Right cardiac atrium (tissue), 5 donors: ENCODE measurements at places on chromosomes 5 and 9. TPM values are rescaled to one million over a fixed set of nuclear protein-coding genes. Genes with fewer than 3 reads are reported as not detected.
A peak's percentile ranks its signal among the peaks of the same experiment; 100 is the strongest.

GRCh38 chr5:135890296-135890695 is 5.3 kb downstream of the IL9 start:
- peak; percentile 60 for DNase-seq

DNA sequence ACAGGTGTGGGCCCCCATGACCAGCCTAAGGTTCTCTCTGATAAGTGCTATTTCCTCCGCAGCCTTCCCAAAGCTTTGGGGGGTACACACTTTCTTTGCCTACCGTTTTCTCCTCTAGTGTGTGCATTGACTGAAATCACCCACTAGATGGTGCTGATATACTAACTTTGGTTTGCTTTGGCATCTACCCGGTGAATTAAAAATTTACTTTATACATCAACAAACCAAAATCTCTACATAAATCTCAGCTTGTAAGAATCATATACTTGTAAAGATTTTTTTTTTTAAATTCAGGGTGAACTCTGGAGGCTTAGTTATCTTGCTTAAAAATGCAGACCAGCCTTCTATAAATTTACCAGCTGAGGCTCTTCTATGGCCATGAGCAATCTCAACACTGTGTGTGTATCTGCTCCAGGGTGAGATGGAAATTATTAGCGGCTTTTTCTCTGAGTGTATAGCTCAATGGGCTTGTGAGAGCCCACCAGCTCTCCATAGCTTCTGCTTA is 475.7 kb upstream of the TNC start:
- DNase-seq = no peak

GRCh38 chr5:159212657-159213462 is 3.5 kb upstream of the RNF145 start:
- no peak for DNase-seq

GRCh38 chr5:142149363-142149762 is 40.8 kb downstream of the NDFIP1 start:
- no peak for DNase-seq

GPR151 gene
- total RNA-seq = not detected

GRCh38 chr5:65102371-65102975 is 333.7 kb downstream of the CWC27 start:
- no peak for DNase-seq

DNA sequence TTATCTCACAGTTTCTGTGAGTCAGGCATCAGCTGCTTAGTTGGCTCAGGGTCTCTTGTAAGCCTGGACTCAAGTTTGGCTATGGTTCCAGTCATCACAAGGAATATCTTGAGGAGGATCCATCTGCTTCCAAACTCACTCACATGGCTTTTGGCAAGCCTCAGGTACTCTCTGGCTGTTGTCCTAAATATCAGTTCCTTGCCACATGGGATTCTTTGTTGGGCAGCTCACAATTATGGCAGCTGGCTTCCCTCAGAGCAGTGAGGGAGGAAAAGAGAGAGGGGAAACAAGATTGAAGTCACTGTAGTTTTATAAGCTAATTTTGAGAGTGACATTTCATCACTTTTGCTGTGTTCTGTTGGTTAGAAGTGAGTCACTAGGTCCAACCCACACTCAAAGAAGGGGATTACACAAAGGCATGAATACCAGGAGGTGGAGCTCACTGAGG is 144.5 kb downstream of the GCNT1 start:
- DNase-seq = no peak

DNA sequence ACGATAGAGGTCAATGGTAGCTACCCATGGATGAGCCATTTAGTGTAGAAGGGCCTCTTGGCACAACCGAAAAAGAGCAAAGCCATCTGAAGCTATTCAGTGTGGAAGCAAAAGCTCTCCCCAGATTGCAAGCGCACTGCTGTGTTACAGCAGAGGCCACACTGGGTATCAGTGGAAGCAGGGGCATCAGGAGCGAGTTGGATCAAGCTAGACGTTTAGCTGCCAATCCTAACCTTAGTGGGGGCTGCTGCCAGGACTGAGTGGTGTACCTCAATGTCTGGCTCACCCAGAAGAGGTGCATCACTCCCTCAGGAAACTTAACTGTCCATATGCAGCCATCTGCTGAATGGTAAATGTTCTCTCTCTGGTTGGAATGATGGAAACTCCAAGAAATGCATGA is 44.5 kb downstream of the RAPGEF1 start:
- DNase-seq = no peak

GRCh38 chr9:129501771-129502319 is 119.1 kb downstream of the C9orf50 start:
- no peak for DNase-seq

- DNase-seq = no peak
These were observed 44.6 kb downstream of the BTNL9 start for GRCh38 chr5:181084621-181085195.

DNA sequence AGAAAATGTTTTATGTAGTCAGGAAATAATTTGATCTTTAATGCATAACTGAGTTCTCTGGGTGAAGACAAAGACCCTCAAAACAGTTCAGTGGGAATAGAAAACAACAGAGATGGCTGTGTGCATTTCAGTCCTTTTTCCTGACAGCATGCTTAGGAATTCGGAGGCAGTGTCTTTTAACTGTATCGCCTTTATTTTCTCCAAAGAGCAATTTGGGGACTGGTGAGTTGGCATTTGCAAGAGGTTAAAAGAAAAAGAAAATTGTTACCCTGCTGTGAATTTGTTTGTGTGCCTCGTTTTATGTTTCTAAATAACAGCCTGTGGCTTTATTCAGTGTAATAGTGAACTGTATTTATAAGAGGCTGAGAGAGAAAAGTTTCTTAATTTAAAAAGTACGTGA is 227.8 kb upstream of the DMAC1 start:
- no peak for DNase-seq

IL3 gene
- total RNA-seq = not detected

- DNase-seq = no peak
These were observed 126.1 kb downstream of the NPR3 start for GRCh38 chr5:32837211-32837610.

DNA sequence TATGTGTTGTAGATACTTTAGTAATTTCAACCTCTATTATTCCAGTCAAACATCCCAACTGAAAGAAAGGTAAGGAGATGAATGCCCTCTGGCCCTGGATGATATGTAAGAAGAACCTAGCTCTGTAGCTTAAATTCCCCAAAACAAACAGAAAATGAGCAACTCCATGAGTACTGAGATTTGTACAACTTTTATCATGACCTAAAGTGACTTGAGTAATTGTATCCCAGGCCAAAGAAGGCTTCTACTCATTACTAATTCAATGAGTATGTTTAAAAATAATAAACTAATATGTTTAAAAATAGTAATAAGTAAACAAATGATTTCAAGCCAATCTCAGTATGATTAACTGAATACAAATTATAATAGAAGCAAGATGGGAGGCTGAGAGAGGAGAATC is 414.0 kb upstream of the ACTBL2 start:
- DNase-seq = no peak

GRCh38 chr5:143258559-143259253 is 144.8 kb downstream of the NR3C1 start:
- no peak for DNase-seq

GRCh38 chr9:106312906-106313305 is 550.1 kb upstream of the ZNF462 start:
- no peak for DNase-seq

DNA sequence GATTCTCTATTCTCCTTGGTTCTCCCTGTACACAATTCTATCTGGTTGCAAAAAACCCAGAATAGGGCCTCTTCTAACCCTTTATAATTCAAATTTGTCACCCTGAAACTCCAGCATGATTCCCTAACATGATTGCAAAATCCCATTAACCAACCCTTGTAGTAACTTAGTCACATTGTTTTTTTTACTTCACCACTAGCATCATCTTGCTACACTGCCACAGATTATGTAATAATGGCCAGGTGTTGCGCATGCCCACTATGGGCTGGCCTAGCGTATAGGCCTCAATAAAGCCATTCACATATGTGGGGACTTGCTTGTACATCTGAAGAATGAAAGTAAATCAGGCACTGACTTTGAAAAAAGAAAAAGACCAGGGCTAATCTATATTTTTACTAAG is 25.7 kb downstream of the FAM170A start:
- DNase-seq = no peak

PCDHB6 gene
- 0.76 TPM for total RNA-seq

SLC23A1 gene
- not detected for total RNA-seq

DNA sequence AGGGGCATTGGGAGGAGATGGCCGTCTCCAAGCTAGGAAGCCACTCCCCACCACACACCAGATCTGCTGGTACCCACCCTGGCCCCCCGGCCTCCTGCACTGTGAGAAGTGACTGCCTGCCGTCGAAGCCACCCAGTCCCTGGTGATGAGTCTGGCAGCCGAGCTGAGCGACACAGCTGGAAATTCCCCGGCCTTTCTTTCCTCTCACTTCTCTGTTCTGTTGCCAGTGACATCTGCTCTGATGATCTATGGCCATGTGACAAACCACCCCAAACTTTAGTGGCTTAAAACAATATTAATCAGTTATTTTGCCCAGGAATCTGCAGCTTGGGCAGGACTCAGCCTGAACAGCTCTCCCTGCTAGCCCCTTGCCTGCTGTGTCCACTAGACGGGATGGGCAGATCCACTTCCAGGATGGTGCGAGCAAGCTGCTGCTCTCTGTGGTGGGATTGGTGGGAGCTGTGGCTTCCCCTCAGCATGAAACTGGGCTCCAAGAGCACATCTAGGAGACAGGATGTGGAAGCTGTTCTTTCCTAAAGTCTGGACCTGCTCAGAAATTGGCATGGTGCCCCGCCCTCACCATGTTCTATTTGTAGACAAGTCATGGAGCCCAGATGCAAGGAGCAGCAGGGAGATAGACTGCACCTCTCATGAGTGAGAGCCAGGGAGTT is 211.2 kb downstream of the GADD45G start:
- peak; percentile 40 for DNase-seq

DNA sequence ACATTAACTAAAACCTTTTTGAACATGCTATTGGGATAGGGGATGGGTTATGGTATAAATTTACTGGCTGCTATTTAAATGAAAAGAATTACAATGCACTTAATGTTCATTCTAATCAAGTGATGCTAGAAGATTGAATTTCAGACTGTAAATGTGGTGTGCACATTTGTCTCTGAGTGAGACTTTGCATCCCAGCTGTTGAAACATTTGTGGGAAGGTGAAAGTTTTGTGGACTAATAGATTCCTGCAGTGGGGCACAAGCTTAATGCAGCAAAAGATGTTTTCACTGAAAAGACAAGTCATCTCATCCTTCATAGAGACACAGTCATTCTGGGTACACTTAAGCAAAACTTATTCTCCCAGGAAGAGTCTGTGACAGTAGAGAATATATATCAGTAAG is 323.6 kb downstream of the NFIB start:
- no peak for DNase-seq

GRCh38 chr5:33781286-33781685 is 110.5 kb downstream of the ADAMTS12 start:
- no peak for DNase-seq

DNA sequence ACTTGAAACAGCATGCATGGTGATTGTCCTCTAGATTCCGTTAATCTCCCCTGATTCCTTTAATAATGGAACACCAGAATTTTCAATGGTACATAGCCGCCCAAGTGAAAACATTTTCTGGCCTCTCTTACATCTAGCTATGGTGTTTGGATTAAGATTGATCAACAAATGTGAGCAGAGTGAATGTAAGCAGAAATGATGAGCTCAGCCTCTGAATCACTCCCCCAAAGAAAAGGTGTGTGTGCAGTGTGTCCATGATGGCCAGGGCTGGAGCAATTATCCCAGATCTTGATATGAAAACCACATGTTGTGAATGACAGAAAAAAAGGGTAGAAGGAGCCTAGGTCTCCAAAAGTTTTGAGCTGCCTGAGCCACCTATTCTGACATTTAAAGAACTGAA is 55.3 kb downstream of the OR2K2 start:
- no peak for DNase-seq

- DNase-seq = no peak
These were observed 5.7 kb downstream of the SRP19 start for GRCh38 chr5:112866739-112867138.

LECT2 gene
- not detected for total RNA-seq

- peak; percentile 19 for DNase-seq
These were observed 1638.5 kb upstream of the C9orf72 start for GRCh38 chr9:29211580-29212396.

GRCh38 chr9:115036691-115037090 is 81.3 kb downstream of the TNC start:
- DNase-seq = no peak

DNA sequence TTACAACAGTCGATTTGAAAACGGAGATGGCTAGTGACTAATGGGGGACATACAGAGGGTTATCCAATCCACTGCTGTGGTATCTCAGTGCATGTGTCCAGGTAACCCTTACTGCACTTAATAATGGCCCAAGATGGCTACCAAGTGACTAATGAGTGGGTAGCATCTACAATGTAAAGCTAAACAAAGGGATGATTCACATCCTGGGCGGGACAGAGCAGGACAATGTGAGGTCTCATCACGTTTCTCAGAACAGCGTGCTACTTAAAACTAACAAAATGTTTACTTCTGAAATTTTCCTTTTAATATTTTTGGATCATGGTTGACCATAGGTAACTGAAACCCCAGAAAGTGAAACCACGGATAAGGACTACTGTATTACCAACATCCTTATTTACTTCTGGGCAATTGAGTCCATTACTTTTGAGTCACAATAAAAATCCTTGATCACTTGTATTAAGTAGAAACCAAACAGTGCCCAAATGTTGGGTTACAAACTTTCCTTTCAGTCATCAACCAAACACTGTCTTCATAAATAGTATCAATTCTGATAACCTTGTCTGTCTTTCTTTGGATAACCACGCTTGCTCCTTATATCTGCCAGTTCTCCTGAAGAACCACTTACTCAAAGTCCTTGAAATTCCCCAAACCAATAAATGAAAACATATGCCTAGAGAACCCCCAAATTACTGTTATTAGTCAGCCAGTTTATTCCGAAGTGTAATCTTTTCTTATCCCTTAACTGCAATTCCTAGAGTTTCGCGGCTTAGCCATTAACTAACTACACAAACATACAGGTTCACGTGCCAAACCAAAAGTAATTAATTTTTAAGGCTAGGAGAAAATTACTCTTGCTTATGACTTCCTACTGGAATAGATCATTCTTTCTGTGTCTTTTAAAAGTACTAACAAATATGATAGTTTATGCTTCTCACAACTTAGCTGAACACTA is 59.7 kb downstream of the ELL2 start:
- DNase-seq = no peak

GRCh38 chr9:120894321-120895148 is 17.5 kb upstream of the PHF19 start:
- DNase-seq = peak; percentile 92

DNA sequence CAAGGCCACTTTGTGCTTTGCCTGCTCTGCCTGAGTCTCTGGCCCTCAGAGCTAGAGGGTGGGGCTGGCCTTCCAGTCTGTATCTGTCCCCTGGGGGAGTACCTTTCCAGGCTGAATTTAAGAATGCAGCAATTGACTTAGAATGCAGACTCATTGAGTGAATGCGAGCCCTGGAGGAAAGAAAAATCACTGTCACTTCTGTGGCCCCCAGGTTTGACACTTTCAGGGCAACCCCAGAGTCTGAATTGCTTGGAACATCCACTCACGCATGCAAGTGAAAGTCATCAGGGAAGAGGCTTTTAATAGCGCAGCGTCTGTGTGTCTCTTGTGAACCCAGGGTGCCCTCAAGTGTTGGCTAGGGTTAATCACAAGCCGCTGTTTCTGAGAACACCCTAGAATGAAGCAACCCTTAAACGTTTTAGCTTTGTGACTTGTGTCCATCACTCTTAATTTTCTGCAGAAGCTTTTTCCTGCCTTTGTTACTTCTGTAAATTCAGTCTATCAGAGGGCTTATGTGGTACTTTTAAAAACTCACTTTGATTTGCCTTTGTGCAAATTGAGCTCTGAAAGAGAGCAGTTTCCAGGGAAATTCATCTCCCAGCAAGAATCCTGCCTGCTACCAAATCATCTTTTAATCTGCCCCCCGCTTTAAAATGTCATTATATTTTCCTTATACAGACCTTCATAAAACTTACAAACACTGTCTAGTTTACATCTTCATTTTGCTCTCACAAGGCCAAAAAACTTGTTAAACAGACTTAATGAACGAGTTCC is 146.8 kb upstream of the IQGAP2 start:
- no peak for DNase-seq
